ENCODE measurements at places on chromosomes 7 and 10.
A peak's percentile ranks its signal among the peaks of the same experiment; 100 is the strongest.

- no peak for DNase-seq
These were observed 53.6 kb downstream of the PIK3AP1 start for GRCh38 chr10:96666741-96667140.

DNA sequence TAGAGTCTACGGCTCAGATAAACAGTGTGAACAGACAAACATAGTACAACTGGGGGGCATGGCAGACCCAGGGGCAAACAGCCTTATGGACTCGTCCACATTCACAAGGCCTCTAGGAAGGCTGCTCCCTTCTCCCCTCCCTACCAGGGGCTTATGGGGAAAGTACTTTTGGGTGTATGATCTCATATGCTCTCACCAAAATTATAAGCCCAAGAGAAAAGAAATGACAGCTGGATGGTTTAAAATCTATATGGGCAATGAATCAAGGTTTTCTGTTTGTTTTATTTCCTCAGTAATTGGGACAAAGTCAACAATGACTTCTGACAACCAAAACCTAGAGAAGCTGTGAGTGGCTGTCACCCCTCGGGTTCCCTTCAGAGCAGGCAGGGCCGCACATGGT is 144.4 kb downstream of the PKD1L1 start:
- no peak for DNase-seq

DNA sequence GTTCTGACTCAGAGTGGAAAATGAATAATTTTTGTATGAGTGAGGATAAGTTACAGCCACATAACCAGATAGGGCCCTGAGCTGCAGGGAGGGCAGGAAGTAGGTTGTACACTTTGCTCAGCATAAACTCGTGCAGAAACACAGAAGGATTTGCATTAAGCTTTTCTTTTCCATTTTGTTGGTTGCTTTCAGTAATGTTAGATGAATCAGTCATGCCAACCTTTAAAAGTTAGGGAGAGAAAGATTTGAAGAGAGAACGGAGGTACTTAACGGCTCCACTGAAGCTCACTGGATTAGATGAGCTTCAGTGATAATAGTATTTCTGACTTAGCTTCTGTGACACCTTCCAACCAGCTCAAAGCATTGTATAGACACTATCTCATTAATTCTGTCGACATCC is 348.1 kb downstream of the GATA3 start:
- DNase-seq, result no peak

- no peak for DNase-seq
These were observed 148.1 kb upstream of the CELF2 start for GRCh38 chr10:10869592-10869991.

DNA sequence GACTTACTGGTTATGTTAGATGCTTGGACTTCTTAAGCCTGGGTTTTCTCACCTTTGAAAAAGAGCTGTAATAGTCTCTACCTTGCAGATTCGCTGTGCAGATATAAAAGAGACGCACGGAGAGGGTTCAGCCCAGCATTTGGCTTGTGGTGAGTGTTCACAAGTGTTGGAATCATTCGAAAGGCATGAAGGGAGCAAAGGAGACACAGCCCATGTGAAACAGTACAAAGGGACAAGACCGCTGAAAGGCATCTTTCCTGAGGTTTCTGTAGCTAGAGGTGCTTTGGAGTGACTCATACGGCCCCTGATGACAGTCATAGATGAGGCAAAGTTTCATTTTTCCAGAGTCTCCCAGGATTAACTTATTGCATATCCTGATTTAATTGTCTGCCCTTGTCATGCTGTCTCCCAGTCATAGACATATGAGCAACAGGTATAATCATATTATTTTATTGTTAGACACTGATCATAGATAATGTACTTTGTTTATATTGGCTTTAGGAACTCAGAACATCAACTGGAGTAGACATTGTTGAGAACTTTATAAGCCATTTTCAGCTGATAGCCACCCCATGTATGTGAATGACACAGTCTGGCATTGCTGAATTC is 171.1 kb downstream of the ADRA2A start:
- DNase-seq, result peak; percentile 11

- DNase-seq, result no peak
These were observed 1050.5 kb upstream of the AUTS2 start for GRCh38 chr7:68547799-68548198.

DNA sequence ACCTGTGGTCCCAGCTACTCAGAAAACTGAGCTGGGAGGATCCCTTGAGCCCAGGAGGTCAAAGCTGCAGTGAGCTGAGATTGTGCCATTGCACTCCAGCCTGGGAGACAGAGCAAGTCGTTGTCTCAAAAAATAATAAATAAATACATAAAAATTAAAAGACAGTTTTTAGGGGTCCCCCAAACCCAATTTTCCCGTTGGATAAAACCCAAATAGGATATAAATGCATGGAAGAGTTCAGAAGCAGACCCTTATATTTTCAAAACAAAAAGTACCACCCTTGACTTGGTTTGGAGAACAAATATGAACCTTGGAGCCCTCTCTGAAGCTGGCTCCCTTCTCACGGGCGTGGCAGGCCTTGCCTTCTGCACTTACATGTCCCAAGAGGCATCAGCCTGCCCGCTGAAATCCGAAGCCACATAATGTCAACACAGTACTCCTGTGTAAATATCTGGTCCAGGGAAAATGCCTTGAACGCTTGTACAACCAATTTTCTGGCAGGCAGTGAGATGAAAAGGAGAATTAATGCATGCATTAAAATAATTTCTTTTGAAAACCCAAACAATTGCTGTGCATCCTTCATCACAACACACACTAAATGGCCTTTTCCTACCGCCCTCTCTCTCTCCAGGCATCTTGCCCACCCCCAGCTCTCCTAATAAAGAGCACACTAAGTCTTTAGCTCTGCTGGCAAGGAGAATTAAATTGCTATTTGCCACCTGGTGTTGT is 46.4 kb upstream of the PARD3 start:
- DNase-seq, result no peak

GRCh38 chr7:1425292-1426136 is 33.8 kb downstream of the MICALL2 start:
- no peak for DNase-seq

All from fibroblast of upper back skin (primary cell).